ENCODE measurements at places on chromosomes 4 and X. TPM values are rescaled to one million over a fixed set of nuclear protein-coding genes. Genes with fewer than 3 reads are reported as not detected.

Gene TTC29
- 0.13 TPM for total RNA-seq

Gene CT55
- total RNA-seq: not detected

Gene ZMAT1
- 2.5 TPM for total RNA-seq

DNA sequence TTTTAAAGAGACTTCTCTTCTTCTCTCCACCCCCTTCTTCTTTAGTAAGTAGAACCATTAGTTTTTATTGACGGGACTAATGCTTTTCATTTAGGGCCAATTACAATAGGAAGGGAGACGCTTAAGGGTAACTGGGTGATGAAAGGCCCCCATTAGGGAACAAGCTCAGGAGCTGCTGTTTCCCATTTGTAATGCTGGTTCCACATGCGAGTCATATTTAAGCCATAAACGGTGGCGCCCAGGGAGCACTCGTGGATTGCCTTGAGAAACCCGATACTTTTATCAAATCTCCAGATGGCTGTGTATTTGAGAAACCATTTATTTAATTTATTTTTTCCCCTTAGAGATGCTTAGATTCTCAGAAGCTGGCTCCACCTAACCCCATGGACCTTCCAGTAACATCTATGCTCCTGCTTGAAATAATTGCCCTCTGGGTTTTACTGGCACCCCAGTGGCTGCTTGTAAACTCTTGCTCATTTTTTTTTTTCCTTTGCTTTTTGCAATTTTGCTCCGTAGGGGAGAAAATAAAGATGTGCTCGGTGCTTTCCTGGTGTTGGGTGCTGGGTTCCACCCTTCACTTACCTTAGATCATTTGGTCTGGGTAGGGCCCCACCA lies 124.2 kb upstream of the MSX1 start:
- DNase-seq: no peak

DNA sequence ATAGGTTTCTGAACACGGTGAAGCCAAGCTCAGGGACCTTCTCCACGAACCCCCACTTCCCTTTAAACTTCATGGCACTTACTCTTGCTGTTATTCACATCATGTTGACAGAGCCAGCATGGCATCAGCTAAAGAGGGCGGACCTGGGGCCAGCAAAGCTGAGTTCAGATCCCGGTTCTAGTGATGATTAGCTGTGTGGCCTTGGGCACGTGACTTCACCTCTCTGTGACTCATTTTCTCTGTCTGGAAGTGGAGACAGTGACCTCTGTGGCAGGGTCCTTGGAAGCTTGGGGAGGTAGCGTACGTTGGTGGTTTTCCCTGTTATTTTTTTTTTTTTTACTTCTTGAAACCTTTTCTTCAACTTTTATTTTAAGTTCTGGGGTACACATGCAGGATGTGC lies 13.4 kb downstream of the EVC start:
- no peak for DNase-seq

DNA sequence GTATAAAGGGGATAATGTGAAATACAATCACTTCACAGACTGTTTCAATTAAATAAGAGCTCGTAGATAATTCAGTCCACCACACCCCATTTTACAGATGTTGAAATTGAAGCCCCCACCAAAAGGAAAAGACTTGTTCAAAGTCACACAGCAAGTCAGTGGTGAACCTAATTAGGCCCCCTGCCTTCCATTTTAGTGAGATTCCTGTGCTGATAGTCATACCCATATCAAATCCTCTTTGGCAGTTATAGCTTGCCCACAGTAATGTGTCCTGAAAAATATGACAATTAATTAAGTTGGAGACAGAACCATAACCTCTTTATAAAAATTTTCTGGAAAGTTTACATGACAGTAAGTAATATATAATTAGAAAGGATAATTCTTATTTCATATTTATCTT lies 58.0 kb downstream of the AR start:
- no peak for DNase-seq

Gene PDLIM3
- total RNA-seq: 26.4 TPM

GRCh38 chr4:72358483-72358882 lies 210.5 kb downstream of the ADAMTS3 start:
- no peak for DNase-seq

DNA sequence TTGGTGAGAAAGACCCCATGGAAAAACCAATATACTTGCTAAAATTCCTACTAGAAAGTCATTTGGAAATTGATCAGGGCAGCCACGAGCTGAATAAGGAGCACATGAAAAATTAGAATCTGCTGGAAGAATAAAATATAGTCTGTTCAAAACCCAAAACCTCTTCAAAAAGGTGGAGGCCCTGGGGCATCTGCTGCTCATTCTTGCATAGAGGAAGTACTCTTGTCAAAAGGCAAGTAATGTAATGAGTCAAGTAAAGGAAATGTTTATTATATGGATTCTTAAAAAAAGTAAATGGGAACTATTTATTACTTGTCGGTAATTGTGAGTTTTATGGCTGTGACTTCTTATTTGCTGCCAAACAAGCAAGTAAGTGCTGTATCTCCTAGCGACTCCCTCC lies 109.5 kb downstream of the GK start:
- no peak for DNase-seq

DNA sequence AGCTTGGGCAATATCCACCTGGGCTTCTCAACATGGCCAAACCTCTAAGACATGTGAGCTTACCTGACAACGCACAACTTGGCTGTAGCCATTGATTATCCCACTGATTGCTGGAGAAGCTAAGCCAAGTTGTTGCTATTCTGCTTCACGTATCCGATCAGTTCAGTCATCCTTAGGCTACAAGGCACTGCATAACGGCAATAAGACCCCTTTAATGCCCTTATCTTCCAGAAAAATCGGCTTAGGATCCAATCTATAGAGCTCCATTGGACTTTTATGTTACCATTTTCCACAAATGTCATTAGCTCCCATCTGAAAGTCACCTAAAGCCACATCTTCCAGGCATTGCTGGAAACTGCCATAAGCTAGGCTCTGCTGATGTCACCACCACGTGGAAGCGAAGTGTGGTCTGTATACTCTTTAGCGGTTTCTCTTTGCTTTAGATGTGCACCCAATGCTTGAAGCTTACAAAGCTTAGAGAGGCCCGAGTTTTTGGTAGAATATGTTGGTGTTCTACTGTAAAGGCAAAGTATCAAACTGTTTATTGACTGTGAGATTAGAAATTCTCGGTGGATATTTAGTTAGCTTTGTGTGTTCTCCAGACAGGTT lies 163.1 kb downstream of the CPE start:
- DNase-seq: no peak

DNA sequence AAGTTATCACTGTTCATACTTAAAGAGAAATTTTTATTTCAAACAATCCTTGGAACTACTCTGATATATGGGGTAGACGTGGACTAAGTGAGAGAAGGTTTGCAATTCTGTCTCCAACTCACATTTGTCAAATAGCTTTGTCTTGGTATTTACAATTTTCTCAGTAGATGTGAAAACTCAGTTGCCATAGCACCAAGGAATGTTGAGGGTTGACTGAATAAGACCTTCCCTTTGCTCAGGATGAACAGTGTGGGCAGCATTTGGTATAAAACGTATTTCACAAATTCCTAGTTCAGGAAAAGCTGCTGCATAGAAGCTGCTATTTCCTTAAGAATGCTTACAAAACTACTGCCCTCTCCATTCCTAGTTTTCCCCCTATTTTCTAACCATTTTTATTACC lies 399.5 kb downstream of the NKX6-1 start:
- no peak for DNase-seq

DNA sequence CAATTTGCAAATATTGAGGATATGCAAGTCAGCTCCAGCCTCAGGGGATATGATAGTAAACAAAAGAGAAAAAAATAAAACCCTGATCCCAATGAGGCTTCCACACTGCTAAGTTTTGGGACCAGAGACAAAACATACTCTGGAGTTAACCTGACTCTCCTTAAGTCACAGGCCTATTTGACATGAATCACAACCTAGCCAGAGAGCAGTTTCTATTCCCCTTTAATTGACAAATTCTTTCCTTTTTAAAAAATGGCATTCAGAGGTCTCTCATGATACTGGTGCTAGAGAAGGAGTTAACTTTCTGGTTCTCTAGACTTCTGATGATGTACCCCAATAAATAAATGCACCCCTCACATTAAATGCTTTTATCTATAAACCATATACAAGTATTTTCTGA lies 8.8 kb downstream of the ACSL1 start:
- no peak for DNase-seq

Gene AADAT
- 8.6 TPM for total RNA-seq

DNA sequence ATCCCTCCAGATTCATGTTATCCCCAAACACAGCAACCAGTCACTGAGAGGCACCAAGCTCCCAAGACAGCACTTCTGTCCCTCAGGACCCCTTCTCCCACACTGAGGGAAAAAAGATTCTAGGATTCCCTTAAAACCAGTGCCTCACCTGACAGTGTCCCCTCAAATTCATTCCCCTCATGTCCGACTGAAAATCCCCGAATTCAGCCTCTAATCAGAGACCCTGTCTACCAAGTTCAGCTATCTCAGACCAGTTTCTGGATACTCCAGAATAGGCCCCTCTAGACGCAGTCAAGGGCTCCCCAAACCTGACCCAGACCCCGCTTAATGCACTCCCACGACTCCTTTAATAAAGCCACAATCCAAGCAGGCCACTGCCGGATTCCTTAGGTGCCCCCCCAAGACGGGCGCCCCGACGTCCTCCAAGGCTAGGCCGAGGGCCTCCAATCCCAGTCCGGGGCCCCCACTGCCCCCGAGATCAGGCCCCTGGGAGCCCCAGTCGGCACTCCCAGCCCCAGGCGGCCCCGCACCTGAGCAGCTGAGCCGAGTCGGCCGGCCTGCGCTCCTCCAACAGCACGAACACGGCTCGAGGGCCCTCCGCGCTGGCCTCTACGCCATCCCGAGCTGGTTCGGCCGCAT lies 457 bp downstream of the TFE3 start:
- DNase-seq: no peak

Gene USP17L30
- not detected for total RNA-seq

GRCh38 chrX:17206584-17206983 lies 168.4 kb upstream of the NHS start:
- DNase-seq: no peak

Gene KCNE5
- 0.10 TPM for total RNA-seq

Gene TGIF2LX
- not detected for total RNA-seq

GRCh38 chr4:174420316-174420715 lies 102.0 kb downstream of the HPGD start:
- no peak for DNase-seq

DNA sequence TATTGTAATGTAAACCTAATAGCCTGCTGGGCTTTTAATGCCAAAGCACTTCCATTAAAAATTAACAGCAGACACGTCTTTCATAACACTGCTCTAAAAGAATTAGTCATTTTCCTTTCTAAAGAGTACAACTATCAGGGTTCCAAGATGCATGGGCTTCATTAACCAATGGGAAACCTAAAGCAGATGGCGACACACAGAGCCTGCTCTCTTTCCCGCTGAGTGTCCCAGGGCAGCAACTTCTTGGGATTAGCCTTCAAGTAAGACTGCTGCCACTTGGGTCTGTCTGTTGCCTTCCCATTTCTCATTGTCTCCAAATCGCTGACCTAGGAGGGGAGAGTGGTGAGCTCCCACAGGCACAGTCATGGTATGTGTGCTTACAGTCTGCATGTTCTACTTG lies 14.0 kb upstream of the PHKA2 start:
- no peak for DNase-seq

DNA sequence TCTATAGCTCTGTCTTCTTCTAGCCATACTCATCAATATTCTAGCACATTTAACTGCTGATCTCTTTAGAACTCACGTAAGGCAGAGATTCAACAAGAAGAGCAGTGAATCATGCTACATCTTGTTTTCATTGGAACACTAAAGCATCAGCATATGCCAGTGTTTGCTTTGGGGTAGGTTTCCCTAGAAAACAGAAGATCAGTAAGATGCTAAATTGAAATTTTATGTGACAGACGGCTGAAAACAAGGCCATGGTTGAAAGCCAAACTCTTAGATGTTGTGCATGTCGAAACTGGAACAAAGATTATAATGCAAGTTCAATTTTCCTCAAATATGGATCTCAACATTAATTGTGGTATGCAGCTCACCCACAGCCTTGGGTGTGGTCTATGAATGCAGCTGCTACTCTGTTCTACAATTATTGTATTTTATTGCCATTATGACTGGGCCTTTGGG lies 107.6 kb downstream of the PDLIM5 start:
- DNase-seq: no peak

GRCh38 chrX:120522820-120523219 lies 37.9 kb downstream of the CUL4B start:
- no peak for DNase-seq

DNA sequence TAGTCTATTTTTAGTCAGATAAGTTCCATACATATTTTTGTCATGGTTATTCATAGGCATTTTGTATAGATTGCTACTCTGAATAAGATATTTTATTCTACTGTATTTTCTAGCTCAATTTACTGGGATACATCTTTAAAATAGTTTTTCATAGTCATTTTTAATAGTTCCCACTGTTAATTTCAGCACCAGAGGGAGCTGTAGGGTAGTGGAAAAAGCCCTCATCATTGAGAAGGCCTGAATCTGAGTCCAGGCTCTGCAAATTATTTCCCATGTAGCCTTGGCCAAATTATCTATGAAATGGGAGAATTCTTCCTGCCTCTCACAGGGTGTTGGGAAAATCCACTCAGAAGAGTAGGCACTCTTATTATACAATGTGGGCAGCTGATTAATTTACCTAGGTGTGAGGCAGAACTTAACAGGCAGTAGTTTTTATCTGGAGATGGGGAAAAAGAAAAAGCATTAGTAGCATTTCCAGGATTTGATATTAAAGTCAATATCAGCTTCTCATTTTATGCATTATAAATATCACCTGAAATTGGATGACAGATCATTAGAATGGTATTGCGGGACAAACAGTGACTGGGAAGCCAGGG lies 102.9 kb upstream of the PAQR3 start:
- peak; percentile 42 for DNase-seq

DNA sequence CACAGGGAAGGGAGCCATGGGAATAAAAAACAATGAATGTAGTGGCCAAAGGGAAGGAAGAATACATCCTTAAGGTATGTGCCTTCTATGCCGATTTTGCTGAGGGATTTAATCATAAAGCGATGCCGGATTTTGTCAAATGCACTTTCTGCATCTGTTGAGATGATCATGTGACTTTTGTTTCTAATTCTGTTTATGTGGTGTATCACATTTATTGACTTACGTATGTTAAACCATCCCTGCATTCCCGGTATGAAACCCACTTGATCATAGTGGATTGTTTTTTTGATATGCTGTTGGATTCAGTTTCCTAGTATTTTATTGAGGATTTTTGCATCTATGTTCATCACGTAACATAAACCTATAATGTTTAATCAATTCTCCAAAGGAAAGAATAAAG lies 60.0 kb downstream of the SSX7 start:
- DNase-seq: no peak

Gene CFAP299
- 0.04 TPM for total RNA-seq

All from hepatocyte (in vitro differentiated cells).